ENCODE measurements at places on chromosomes 11 and 22. TPM values are rescaled to one million over a fixed set of nuclear protein-coding genes. Genes with fewer than 3 reads are reported as not detected.

Gene CRYBB1
- total RNA-seq, result not detected

Gene TMEM126B
- total RNA-seq, result 35.5 TPM

DNA sequence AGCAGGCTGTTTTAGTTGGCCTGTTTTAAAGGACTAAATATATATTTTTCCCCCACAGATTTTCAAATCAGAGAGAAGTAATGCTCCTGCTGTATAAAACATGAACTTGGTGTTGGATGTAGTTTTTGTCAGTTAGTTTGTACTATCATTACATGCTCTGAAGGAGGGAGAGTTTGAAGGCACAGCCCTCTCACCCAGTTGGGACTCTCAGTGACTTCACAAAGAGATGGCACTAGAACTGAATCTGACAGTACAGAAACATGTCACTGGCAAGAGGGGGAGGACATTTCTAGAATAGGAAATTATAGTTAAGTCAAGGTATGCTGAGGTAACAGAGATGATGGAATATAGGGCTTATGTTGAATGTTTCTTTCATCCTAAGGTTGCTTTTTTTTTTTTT lies 21.0 kb upstream of the C1QTNF4 start:
- peaks cover 12% of the 10 kb centered on the region for H3K4me1 ChIP-seq
- no peak for DNase-seq
- H3K27me3 ChIP-seq, result no peaks in the 10 kb centered on the region

GRCh38 chr22:46428602-46429324 lies 93.2 kb downstream of the TRMU start:
- H3K36me3 ChIP-seq, result peaks cover 28% of the 10 kb centered on the region
- H3K4me1 ChIP-seq, result peaks cover 49% of the 10 kb centered on the region
- H3K27ac ChIP-seq, result no peak overlapping the region

DNA sequence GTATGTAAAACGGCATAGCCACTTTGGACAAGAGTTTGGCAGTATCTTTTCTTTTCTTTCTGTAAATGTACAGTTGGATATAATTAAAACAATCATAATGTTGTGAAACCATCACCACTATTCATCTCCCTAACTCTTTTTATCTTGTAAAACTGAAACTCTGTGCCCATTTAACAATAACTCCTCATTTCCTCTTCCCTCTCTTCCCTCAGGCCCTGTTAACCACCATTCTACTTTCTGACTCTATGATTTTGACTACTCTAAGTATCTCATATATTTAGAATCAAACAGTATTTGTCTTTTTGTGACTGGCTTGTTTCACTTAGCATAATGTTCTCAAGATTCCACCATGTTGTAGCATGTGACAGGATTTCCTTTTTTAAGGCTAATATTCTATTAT lies 10.2 kb downstream of the SCUBE2 start:
- H3K36me3 ChIP-seq, result no peaks in the 10 kb centered on the region
- DNase-seq, result no peak
- H3K4me1 ChIP-seq, result no peaks in the 10 kb centered on the region
- peaks cover 16% of the 10 kb centered on the region for H3K27me3 ChIP-seq
- no peak overlapping the region for H3K27ac ChIP-seq

DNA sequence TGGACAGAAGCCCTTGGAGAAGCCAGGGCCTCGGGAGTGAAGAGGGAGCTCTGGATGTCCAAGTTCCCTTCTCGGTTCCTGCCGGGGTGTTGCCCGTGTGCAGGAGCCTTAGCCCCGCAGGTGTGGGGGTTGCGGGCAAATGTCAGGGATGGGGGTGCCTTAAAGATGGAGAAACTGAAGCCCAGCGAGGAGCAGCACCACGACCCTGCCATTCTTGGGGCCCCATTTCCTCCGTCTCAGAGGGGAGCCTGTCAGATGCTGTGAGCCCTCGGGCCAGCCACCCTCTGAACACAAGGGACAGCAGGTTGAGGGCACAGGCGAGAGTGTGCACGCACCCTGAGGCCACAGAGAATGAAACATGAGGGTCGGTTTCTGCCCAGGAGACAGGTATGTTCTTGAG lies 6.3 kb downstream of the OSBPL5 start:
- H3K27me3 ChIP-seq, result peaks cover 37% of the 10 kb centered on the region
- H3K27ac ChIP-seq, result no peak overlapping the region
- H3K4me3 ChIP-seq, result no peak overlapping the region
- no peak for DNase-seq

Gene SLC25A45
- total RNA-seq, result 12.3 TPM

DNA sequence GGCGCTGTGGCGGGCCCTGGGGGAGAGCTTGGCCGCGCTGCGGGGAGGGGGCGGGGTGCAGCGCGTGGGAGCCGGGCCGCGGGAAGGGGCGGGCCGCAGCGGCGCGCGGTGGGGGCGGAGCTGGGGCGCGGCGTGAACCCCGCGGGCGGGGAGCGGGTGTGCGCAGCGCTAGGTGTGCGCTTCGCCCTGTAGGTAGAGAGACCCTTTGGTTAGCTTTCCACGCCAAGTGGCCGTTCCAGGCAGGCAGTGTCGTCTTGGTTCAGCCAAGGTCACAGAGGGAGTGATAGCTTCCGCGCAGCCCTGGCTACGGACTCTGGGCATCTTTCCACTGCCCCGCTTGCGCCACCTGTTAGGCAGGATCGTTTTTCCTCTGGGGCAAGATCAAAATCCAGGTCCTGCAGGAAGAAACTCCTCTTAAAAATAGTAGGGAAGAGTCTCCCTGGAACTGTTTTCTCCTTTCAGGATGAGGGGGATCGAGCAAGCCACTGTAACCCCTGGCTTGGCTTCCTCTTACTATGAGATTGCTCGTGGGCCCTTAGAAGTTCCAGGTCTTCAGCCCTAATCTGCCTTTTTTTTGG lies 434 bp downstream of the BANF1 start:
- H3K36me3 ChIP-seq, result peaks cover 72% of the 10 kb centered on the region
- peak overlapping the region; percentile 98 for H3K27ac ChIP-seq
- H3K4me3 ChIP-seq, result peak overlapping the region; percentile 100
- peaks cover 36% of the 10 kb centered on the region for H3K4me1 ChIP-seq
- DNase-seq, result no peak

GRCh38 chr11:31995525-31996094 lies 95.3 kb upstream of the RCN1 start:
- no peak for DNase-seq
- H3K4me1 ChIP-seq, result no peaks in the 10 kb centered on the region
- H3K4me3 ChIP-seq, result no peak overlapping the region
- no peak overlapping the region for H3K27ac ChIP-seq
- no peaks in the 10 kb centered on the region for H3K36me3 ChIP-seq
- H3K27me3 ChIP-seq, result peaks cover 12% of the 10 kb centered on the region
